ENCODE measurements at places on chromosomes 1 and 21. TPM values are rescaled to one million over a fixed set of nuclear protein-coding genes. Genes with fewer than 3 reads are reported as not detected.

- DNase-seq: no peak
Observed at GRCh38 chr1:170309389-170310013, 163.7 kb downstream of the NTMT2 start.

DNA sequence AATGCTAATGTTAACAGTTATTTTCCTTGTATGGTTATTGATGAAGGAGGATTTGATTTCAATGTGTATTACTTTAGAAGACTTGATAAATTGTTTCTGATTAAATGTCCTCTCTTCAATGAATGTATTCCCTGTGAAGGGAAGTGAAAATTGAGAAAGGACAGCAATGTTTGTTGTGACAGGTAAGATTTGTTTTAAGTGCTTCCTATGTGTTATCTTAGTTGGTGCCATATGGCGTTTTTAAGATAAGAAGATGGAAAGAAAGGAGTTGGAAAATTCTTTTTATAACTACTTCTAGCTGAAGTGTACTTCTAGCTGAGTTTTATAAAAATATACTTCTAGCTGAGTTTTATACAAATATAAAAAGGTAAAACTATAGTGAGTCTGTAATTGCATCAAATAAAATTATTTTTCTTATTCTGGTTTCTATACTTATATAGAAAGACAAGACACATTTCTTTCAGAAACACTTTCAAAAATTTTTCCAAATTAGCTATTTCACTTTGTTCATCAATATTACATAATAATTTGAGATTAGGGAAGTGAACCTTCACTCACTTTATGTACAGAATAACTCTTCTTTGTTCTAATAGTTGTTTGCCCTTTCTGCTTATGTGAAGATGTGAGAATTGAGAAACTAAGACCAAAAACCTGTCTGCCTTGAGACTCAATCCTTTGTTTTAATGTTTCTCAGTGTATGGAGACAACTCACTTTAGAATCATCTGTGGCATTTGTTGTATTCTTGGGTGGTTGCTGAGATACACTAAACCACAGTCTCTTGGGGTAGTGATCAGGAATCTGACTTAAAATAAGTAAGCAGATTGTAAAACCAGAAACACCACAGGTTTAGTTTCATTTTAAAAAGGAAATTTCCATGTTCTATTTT lies 382.9 kb upstream of the B3GALT2 start:
- DNase-seq: no peak

DNA sequence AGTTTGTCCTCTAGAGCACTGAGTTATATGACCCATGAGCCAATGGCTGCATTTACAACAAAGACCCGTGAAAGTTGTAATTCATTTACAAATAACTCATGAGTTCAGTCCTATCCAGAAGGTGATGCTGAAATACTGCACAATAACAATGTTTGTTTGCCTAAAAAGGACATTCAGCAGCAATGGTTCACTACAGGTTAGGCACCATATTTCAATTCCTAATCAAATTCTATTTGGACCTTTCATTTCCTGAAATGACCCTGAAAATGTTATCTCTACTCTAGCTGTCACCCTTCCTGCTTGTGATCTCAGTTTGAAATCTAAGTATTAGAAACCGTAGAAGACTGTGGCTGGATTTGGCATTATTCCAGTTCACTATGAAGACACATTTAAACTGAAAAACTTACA lies 191.2 kb upstream of the SAMSN1 start:
- DNase-seq: no peak

GRCh38 chr21:45460611-45461368 lies 55.8 kb downstream of the COL18A1 start:
- no peak for DNase-seq

- DNase-seq: no peak
Observed at GRCh38 chr1:92444351-92444750, 42.4 kb downstream of the GFI1 start.

DNA sequence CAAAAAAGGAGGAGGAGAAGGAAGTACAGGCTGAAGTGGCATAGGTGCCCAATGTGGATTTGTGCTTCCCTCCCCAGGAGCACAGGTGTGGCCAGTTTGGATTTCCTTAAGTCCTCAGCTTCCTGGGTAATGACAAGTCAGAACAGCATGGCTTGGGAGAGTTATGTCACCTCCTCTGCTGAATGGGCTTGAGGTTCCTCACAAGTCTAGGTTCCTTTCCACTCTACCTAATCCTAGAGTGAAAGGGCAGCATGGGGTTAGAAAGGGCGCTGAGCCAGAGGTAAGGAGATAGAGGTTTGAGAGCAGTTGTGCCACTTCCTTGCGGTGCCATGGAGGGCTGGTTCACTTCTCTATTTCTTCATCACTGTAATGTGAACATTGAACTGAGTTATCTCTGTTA lies 35.5 kb upstream of the IL20 start:
- no peak for DNase-seq

GRCh38 chr1:236821091-236821627 lies 26.1 kb downstream of the MTR start:
- no peak for DNase-seq

DNA sequence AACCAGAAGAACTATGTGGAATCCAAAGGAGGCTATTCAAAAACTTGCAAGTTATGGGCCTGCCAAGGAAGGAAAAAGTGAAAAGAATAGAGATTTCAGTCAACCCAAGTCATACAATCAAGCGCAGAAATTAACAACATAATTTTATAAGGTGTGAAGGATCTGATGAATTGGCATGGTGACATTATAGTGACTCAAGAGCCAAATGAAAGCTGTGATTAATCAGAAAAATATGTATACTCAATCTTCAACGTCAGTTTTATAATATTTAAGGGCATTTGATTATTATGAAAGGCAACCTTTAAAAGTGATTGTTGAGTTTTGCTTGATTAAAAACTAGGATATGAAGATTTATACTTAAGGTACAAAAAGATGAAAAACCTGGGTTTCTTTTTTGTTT lies 37.8 kb upstream of the THEM4 start:
- DNase-seq: no peak

DNA sequence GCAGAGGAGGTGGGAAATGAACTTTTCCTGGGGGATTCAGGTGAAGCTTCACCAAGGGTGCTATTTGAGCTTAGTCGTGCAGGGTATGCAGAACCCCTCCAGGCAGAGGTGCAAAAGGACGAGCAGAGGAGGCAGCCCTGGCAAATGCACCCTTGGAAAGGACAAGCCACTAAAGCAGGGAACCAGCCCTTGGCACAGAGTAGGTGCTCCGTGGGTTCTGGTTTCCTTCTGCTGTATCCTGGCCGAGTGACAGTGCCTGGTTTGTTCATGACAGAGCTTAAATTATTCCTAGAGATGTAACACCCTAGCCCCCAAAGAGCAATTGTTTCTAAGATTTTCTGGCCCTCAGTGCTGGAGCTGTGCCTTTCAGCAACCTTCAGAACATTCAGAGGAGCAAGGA lies 73.4 kb upstream of the SYT6 start:
- DNase-seq: no peak

DNA sequence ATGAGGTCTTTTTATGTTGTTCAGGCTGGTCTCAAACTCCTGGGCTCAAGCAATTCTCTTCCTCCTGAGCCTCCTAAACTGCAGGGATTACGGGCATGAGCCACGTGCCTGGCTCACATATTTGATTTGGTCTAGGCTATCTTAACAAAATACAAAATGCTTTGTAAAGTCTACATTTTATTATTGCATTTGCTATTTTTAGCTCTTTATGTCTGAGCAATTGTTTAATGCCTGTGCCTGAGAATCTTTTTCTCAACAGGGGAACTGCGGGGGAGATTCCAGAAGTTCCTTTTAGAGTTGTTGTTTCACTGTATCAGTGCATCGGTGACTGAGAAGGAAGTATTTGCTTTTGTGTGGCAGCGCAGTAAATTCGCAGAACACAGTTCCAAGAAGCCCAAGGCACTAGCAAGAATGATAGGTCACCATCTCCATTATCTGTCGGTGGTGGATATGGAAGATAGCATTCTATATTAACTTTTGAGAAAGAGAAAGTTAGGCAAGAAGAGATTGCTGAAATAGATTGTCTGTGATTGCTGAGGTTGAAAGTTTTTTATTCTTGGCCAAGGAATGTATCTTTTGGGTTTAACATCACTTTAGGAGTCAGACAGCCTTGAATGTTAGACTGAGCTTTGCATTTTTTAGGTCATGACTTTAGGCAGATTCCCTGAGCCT lies 167.3 kb downstream of the PDE4B start:
- no peak for DNase-seq

DNA sequence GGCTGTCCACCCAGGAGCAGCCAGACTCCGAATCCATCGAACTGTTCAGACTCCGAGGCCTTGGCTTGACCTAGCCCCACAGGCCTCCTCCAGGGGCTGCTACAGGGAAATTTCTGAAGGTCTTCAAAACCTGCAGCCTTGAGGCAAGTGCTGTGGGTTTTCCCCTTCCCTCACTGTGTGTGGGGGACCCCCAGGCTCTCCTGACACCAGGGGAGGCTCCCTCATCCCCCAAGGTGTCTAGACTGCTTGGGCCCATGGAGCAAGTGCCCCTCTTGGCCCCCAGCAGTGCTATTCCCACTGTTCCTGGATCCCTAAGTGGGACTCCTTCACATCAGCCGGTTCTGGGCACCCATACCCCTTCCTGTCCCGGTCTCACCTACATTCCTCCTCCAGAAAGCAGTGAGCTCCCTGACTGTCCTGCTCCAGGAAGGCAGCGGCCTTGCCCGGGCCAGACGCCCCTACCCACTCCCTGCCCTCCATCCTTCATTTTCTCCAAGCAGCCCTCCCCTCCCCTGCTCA lies 814 bp downstream of the PAQR7 start:
- DNase-seq: no peak

DNA sequence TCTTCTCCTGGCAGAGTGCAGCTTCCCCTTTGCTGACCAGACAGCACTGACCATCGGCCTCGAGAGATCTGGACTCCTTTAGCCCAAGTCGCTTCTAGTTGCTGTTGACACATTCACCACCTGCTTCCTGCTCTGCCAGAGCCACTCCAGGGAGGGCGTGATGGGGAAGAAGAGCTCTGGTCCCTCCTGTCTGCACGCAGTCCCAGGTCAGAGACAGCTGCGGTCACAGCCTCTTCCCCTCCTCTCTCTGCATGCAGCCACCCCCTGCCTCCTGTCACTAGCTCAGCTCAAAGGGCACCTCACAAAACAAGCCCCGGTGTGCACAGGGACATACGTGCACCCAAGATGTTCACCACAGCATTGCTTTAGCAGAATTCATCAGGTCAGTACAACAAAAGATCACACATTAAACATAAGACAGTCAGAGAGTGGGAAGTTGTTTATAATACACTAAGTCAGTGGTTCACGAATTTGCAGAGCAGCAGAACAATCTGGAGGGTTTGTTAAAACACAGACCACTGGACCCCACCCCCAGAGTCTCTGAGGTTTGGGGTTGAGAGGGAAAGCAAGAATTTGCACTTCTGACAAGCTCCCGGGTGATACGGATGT lies 132.9 kb downstream of the SYF2 start:
- DNase-seq: no peak

DNA sequence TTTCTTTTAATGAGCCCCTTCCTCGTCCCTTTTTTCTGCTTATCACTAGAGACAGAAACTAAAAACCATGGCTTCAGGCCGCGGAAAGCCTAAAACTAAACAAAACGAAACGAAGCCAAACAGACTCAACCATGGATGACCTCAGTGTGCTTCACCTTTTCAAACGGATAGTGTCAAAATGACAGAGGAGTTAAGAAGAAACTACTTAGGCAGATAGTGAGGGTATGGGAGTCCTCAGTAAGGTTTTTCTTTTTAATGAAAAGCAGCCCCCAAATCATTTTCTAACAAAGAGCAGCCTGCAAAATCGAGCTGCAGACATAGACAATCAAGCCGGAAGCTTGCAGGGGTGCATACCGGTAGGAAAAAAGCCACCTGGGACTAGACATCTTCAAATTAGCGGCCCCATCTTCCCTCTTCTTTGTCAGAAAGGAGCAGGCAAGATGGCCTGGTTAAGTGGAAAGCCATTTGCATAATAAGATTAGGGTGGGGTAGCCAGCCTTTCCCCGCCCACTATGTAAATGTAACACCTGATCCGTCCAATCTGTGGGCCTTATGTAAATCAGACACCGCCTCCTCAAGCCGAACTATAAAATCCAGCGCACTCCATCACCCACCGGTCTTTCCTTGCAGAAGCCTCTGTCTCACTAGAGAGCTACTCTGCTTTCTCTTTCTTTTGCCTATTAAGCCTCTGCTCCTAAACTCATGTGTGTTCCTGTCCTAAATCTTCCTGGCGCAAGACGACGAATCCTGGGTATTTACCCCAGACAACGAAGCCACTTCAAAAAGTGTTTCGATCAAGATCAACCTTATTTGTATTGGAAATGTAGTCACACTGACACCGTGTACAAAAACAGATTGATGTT lies 6.2 kb upstream of the ERO1B start:
- DNase-seq: no peak

GRCh38 chr1:206687915-206688442 lies 3.3 kb downstream of the MAPKAPK2 start:
- no peak for DNase-seq

INKA2 gene
- total RNA-seq: 2.5 TPM

TRIM46 gene
- total RNA-seq: 0.17 TPM

UMODL1 gene
- not detected for total RNA-seq

OR14I1 gene
- total RNA-seq: not detected

OR2L13 gene
- not detected for total RNA-seq

CLDN17 gene
- not detected for total RNA-seq
